ENCODE measurements at places on chromosomes 5 and 9.

DNA sequence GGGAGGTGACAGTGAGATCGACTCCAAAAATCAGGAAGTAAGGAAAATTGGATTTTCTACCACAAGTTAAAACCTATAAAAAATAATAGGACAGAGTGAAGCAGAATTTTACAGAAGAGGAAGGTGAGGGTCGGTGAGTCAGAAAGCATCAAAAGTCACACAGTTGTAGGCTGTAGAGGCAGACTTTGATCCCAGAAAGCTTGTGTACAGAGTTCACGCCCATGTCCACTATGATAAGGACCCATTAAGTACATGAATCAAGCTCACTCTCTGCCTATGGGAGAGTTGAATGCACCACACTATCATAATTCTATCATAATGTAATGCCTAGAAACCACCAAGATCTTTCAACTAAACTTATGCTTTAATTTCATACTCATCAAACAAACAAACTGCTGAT is 291.2 kb downstream of the PRELID2 start:
- DNase-seq, result no peak
- H3K27me3 ChIP-seq, result no peaks in the 10 kb centered on the region
- H3K4me3 ChIP-seq, result no peak overlapping the region
- no peaks in the 10 kb centered on the region for H3K36me3 ChIP-seq
- no peak overlapping the region for H3K27ac ChIP-seq

GRCh38 chr5:168592014-168592368 is 12.8 kb upstream of the PANK3 start:
- H3K36me3 ChIP-seq, result no peaks in the 10 kb centered on the region
- no peak overlapping the region for H3K27ac ChIP-seq
- DNase-seq, result no peak
- H3K27me3 ChIP-seq, result no peaks in the 10 kb centered on the region

DNA sequence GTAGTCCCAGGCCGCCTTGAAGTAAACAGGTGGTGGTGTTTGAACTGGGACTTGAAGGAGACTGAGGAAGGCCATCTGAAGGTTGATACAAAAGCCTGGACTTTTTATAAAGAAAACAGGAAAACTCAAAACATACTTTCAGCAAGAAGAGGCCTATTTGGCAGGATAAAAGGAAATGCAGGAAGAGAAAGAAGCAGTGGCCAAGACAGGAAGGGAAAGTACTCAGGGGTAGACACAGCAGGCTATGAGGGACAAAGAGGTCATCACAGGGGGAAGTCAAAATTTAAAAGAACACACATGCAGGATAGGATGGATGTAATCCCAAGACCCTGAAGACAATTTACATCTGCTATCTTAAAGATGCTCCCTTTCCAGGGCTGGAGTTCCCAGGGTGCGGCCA is 13.0 kb downstream of the TLE1 start:
- H3K27ac ChIP-seq, result no peak overlapping the region
- no peaks in the 10 kb centered on the region for H3K27me3 ChIP-seq
- no peak for DNase-seq
- H3K36me3 ChIP-seq, result no peaks in the 10 kb centered on the region
- H3K4me3 ChIP-seq, result no peak overlapping the region
- H3K4me1 ChIP-seq, result no peaks in the 10 kb centered on the region

- no peak overlapping the region for H3K27ac ChIP-seq
- no peak overlapping the region for H3K4me3 ChIP-seq
- no peaks in the 10 kb centered on the region for H3K36me3 ChIP-seq
- H3K27me3 ChIP-seq, result no peaks in the 10 kb centered on the region
- H3K4me1 ChIP-seq, result no peaks in the 10 kb centered on the region
Measured at GRCh38 chr5:82348784-82349425, 70.8 kb upstream of the RPS23 start.

DNA sequence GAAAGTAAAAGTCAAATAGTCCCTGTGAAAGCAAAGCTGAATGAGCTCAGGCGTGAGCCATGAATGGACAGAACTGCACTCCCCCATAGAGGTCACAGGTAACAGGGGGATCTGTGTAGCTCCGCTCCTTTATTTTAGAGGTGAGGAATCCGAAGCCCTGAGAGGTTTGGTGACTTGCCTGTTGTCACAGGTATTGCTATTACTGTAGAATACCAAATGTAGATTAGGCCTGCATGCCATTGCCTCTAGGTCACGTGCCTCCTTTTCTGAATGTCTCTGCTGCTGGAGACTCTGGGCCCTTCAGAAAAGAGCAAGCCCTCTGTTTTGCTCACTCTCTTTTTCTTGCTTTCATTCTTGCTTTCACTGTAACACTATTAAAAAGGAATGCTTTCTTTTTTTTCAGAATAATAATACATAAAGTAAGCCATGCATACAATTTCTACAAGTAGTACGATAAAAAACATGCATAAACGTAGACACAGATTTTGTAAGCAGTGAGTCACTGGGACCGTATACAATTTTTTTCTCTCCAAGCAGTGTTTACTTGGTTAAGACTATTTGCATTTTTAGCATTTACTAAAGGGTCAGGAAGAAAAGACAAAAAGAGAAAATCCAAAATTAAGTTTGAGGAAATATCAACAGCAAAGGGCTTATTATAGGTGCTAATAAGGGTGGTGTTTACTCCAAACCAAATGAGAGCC is 568.7 kb upstream of the ADAMTS16 start:
- no peaks in the 10 kb centered on the region for H3K4me1 ChIP-seq
- no peak overlapping the region for H3K27ac ChIP-seq
- no peak overlapping the region for H3K4me3 ChIP-seq
- no peaks in the 10 kb centered on the region for H3K36me3 ChIP-seq
- DNase-seq, result no peak
- H3K27me3 ChIP-seq, result no peaks in the 10 kb centered on the region

GRCh38 chr9:4713849-4714248 is 27.2 kb downstream of the AK3 start:
- peaks cover 72% of the 10 kb centered on the region for H3K36me3 ChIP-seq
- no peaks in the 10 kb centered on the region for H3K27me3 ChIP-seq
- H3K27ac ChIP-seq, result no peak overlapping the region
- no peak for DNase-seq
- no peak overlapping the region for H3K4me3 ChIP-seq

- peak; percentile 83 for DNase-seq
- peak overlapping the region; percentile 95 for H3K27ac ChIP-seq
- no peaks in the 10 kb centered on the region for H3K27me3 ChIP-seq
- peaks cover 15% of the 10 kb centered on the region for H3K36me3 ChIP-seq
- peak overlapping the region; percentile 37 for H3K4me3 ChIP-seq
Measured at GRCh38 chr9:96413302-96414221, 4.6 kb downstream of the ZNF367 start.

- no peak overlapping the region for H3K27ac ChIP-seq
- no peak for DNase-seq
- no peak overlapping the region for H3K4me3 ChIP-seq
- no peaks in the 10 kb centered on the region for H3K36me3 ChIP-seq
- H3K27me3 ChIP-seq, result no peaks in the 10 kb centered on the region
Measured at GRCh38 chr5:110309222-110309621, 417.2 kb downstream of the TMEM232 start.

DNA sequence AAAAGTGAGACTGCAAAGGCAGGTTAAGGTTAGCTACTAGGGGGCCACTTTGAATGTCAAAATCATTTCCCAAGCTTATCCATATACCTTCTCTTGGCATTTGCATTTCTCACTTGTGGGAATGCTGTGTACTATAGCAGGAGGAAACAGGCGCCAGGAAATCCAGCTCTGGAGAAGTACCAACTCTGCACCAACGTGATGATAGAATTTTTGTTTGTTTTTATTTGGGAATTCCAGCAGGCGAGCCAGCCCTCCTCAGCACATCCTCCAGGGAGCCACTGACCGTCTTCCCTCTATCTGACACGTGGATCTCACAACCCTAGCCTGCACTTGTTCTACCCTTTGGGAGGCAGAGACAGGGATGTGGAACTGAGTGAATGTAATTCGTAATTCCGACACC is 318.0 kb downstream of the ACTL7B start:
- H3K27me3 ChIP-seq, result no peaks in the 10 kb centered on the region
- no peaks in the 10 kb centered on the region for H3K4me1 ChIP-seq
- no peak overlapping the region for H3K4me3 ChIP-seq
- no peak overlapping the region for H3K27ac ChIP-seq
- H3K36me3 ChIP-seq, result no peaks in the 10 kb centered on the region
- DNase-seq, result no peak
